NCI-H1417 treated with DMSO at 0.1 percent for 48 hours (cell line): ENCODE measurements at places on chromosomes 7 and 10.

GRCh38 chr10:127997937-127998336 lies 91.0 kb downstream of the PTPRE start:
- no peak for DNase-seq

GRCh38 chr10:111482621-111483216 lies 405.9 kb downstream of the ADRA2A start:
- DNase-seq, result no peak

GRCh38 chr7:28018446-28018845 lies 162.1 kb downstream of the JAZF1 start:
- DNase-seq, result no peak

- DNase-seq, result no peak
These were observed 349.2 kb downstream of the RNLS start for GRCh38 chr10:88233870-88234269.

DNA sequence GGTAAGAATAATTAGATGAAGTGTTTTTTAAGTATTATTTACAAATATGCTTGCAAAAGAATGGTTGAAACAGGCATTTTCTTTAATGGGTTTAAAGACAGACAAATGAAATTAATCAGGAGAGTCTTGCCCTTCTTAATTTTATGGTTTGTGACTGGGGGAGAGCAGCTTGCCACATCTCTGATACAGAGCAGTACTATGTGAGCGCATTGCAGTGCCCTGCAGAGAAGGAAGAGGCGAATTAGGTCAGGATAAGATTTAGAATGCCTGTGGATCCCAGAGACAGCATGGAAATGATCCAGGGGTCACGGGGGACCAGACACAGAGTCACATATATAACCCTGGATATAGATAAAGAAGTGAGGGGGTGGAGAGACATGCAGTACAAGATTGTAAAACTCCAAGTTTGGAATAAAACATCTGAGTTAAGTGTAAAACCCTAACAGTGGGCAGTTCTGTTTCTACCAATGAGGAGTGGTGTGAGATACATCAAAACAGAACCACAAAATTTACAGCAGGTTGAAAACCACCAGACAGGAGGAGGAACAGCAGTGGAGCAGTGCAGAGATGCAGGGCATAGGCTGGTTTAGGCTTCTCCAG lies 125.5 kb downstream of the FAM204A start:
- DNase-seq, result no peak

GRCh38 chr10:119653916-119654315 lies 2.7 kb downstream of the BAG3 start:
- DNase-seq, result no peak

DNA sequence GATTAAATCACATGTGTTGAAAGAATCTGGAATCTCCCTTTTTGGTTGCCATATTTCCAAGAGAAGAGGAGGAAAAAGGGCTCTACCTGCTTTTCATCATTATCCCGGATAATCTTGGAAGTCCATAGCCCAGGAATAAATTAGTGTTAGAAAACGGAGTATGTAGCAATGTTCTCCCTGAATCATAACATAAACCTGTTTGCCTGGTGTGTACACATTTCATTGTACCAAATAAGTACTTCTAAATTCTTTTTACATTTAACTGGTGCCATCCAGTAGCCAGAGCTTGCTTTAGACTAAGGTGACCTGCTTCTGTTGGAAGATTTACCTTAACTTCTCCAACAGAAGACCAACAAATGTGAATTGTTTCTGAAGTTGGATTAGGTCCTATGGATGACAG lies 182.3 kb upstream of the C7orf33 start:
- no peak for DNase-seq

GRCh38 chr10:112191791-112192190 lies 8.2 kb upstream of the GPAM start:
- DNase-seq, result no peak

GRCh38 chr10:129954492-129955315 lies 9.4 kb downstream of the EBF3 start:
- no peak for DNase-seq

DNA sequence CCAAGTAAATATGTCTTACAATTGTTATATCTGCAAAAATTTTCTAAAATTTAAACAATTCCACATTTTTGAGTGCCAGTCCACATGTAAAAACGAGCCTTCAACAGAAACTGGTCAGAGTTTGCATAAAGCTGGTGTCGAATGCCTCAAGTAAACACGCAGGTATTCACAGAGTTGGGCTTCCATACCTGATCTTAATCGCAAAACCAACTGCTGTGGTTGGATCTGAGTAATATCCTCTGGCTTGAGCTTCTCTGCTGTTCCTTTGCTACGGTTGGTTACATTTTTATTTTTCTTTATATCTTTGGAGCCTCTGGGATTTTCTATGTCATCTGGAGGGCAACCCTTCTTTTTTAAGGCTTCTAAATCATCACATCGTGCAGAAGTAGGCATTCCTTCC lies 28.4 kb downstream of the ITGB1 start:
- DNase-seq, result no peak

- DNase-seq, result no peak
These were observed 264.0 kb upstream of the NFE2L3 start for GRCh38 chr7:25887795-25888559.

GRCh38 chr7:134892963-134893362 lies 93.3 kb upstream of the AGBL3 start:
- DNase-seq, result no peak

GRCh38 chr10:44116474-44116873 lies 268.4 kb downstream of the CXCL12 start:
- DNase-seq, result no peak

GRCh38 chr7:9091282-9091681 lies 657.9 kb downstream of the NXPH1 start:
- no peak for DNase-seq

GRCh38 chr10:27949528-27950241 lies 49.2 kb downstream of the ODAD2 start:
- DNase-seq, result no peak

GRCh38 chr7:29207162-29207801 lies 12.7 kb downstream of the CHN2 start:
- no peak for DNase-seq

DNA sequence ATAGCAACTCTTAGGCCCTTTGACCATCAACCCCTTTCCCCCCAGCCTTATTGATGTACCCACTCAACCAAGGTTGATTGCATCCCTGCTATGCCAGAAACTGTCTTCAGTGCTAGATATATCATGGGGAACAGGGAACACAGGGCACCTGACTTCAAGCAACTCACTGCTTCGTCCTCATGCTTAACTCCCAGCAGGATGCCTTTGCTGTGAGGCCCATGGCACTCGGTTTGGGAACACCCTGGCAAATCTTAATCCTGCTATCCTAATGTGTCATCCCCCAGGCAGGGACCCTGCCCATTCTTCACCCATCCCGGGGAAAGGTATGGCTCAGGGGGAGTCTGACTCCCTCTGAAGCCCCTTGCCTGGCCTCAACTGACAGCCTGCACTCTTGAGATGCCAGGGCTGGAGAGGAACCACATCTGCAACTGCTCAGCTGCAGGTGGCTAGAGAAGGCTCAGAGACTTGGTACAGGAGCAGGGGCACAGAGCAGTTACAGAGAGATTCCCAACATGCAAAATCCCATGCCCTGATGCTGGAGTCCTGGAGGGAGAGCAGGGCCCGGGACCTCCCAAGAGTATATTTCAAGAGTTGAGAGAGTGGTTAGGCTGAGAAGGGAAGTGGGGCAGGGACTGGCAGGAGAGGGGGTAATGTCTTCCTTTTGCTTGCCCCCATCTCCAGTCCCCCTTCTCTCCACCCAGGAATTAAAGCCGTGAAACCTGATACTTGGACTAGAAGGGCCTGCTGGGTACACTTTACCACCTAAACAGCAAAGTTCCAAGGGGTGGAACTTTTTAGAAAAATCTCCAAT lies 2.4 kb upstream of the UNC5B start:
- no peak for DNase-seq

GRCh38 chr10:72223743-72224101 lies 7.6 kb upstream of the ASCC1 start:
- DNase-seq, result no peak
